ENCODE measurements at places on chromosomes 13 and 19. TPM values are rescaled to one million over a fixed set of nuclear protein-coding genes. Genes with fewer than 3 reads are reported as not detected.
A peak's percentile ranks its signal among the peaks of the same experiment; 100 is the strongest.

DNA sequence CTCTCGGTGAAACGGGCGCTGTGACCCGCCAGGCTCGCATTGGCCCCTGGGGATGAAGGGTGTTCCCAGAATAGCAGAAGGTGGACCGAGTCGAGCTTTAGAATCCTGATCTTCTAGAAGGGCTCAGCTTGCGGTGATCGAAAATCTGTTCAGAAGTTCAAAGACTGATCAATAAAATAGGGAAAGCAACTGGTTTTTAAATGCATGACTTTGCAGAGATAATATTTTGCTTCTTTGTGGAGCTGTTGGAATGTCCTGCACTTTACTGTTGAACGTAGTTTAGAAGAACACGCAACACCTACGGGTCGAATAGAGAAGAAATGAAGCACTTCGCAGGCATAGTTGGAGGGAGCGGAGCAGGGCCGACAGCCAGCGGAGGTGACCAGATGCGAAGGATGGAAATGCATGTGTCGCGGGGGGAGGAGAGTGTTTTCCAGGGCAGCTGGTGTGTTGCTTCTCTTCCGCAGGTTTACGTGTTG, 766 bp downstream of the CEBPG start:
- H3K36me3 ChIP-seq, result no peaks in the 10 kb centered on the region
- DNase-seq, result no peak
- peaks cover 41% of the 10 kb centered on the region for H3K4me1 ChIP-seq
- peak overlapping the region; percentile 90 for H3K27ac ChIP-seq
- H3K27me3 ChIP-seq, result no peaks in the 10 kb centered on the region

DNA sequence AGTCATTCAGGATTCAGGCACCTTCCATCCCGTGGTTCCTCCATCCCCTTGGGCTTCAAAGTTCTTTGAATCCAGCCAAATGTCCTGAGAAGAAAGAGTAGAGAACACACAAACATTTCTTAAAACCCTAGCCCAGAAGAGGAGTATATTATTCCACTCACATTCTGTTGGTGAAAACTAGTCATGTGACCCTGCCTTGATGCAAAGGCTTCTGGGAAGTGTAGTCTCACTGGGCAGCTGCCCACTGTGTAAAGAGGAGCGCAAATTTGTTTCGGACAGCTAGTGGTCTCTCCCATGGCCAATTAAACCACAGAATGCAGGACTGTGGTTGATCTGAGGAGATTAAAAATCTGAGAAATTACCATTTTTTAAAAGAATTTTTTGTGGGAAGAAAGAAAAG, 304.4 kb downstream of the SUCLA2 start:
- no peak for DNase-seq
- no peaks in the 10 kb centered on the region for H3K36me3 ChIP-seq
- H3K27me3 ChIP-seq, result no peaks in the 10 kb centered on the region
- no peak overlapping the region for H3K27ac ChIP-seq

GRCh38 chr13:110813646-110814624, 100.4 kb downstream of the ING1 start:
- no peak overlapping the region for H3K27ac ChIP-seq
- H3K4me1 ChIP-seq, result peaks cover 11% of the 10 kb centered on the region
- no peak for DNase-seq
- H3K4me3 ChIP-seq, result no peak overlapping the region

DNA sequence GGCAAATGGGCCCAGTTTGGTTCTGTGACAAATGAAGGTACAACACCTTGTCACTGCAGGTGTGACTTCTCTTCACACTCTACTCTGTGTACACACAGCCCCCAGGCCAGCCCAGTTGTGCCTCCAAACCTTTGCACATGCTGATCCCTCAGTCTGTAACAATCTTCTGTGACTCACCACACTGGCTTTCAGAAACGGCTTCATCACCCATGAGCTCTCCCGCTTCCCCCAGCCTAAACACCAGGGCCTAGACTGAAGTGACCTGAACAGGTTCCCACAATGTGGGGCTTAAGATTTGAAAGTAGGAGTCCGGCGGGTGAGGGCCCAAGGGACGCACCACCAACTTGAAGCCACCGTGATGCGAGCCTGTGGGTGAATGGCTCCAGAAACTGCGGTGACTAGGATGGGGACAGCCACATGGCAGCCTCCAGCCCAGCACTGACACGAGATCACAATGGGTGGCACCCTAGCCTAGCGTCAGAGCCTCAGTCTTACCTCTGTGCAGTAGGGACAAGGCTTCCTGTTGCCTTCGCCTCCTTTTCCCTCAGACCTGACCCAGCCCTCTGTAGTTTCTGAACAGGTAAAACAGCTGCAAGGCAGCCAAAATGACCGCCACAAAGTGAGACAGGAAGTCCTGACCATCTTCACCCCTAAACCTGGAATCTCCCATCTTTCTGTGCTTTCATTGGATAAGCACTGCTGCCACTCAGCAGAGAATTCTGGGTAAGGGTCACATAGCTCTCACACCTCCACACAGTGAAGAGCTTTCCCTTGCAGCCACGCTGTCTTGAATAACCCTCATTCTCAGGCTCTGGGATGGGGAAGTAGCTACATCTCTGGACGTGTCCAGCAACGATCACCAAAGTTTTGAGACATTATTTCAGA, 34.2 kb upstream of the ZNF599 start:
- H3K27ac ChIP-seq, result no peak overlapping the region
- no peaks in the 10 kb centered on the region for H3K4me1 ChIP-seq
- no peak for DNase-seq
- no peaks in the 10 kb centered on the region for H3K36me3 ChIP-seq

DNA sequence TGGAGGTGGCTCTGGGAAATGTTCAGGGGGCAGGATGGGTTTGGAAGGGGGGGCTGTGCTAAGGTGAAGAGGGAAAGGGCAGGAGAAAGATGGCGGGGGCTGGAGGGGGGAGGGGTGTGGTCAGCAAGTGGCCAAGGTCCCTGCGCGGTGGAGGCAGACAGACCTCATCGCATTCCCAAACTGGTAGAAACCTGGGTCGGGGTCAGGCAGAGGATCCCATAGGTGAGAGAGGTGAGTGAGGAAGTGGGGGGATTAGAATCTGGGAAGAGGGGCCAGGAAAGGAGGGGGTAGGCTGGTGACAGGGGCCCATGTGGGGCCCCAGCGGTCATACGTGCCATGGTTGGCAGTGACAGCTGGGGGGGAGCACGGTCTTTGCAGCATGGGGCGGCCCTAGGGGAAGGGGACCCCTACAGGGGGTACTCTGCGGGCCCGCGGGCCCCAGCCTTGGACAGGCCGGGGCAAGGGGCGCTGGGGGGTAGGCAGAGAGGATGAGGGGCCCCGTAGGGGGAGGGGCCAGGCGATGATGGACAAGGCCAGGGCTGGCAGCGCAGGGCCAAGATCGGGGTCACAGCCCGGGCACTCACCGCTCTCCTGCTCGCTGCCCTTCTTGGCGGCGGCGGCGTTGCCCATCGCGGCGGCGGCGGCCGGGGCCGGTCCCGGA, 514 bp downstream of the PRKACA start:
- peak overlapping the region; percentile 99 for H3K4me3 ChIP-seq
- DNase-seq, result no peak
- no peaks in the 10 kb centered on the region for H3K27me3 ChIP-seq
- H3K27ac ChIP-seq, result peak overlapping the region; percentile 95
- no peaks in the 10 kb centered on the region for H3K36me3 ChIP-seq

DNA sequence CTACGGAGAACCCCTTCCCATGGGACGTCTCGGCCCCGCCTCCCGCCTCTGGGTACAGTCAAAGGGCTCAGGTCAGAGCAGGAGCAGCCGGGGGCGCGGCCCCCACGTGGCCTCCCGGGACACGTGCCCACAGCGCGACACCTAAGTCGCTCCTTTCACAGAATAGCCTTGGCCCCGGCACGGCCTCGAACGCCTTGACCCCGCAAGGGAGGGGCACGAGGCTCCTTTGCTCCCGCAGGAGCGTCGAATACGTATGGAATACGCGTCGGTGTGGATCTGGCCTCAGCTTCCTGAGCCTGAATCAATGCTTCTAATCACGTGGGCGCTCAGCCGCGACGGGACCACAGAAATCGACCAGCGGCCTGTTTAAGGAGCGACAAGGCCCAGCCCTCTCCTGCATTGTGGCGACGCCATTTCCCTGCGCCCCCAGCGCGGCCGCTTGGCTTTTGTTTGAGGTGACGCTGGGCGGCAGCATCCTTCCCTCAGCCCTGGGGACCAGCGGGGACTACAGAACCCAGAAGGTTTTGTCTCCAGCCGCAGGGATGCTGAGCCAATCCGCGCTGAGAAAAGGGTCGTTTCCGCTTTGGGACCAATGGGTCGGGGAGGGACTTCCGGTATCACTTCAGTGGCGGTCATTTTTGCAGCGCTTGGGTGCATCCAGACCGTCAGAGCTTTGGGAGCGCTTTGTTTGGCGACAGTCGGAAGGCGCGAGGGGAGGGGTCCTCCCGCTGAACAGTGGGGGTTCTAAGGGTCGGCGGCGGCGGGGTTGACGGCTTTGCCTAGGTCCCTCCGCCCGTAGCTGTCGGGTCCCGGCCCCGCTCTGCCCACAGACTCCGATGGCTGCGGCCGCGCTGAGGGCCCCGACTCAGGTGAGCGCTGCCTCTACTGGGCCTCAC, at the start of gene ZIK1:
ZIK1 (plus strand) TSS at position 625 of the 896 bp plus-strand sequence; CDS start at position 837, 212 bp downstream.
- H3K4me3 ChIP-seq, result peak within 1 kb of the TSS; percentile 80
- H3K36me3 ChIP-seq, result no peaks in the 10 kb centered on the region
- peaks cover 10% of the 10 kb centered on the region for H3K4me1 ChIP-seq
- peak; percentile 85 for DNase-seq
- H3K27ac ChIP-seq, result peak within 1 kb of the TSS; percentile 59

DNA sequence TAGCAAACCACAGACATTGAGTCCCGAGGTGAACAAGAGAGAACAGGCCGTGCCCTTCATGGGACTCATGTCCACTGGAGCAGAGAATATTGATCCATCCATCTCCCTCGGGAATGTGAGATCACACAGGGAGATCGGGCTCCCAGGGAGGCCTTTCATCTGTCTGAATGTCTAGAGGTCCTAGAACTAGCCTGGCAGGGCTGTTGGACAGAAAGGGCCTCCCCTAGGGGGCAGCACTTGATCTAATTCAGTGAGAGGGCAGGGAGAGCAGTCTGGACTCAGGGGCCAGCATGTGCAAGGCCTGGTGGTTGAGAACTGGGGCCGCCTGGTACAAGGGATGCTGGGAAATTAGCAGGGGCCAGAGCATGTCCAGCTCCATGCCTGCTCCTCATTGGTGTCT, 4.3 kb downstream of the RUVBL2 start:
- H3K4me3 ChIP-seq, result no peak overlapping the region
- peaks cover 19% of the 10 kb centered on the region for H3K4me1 ChIP-seq
- DNase-seq, result no peak
- peaks cover 9% of the 10 kb centered on the region for H3K36me3 ChIP-seq
- H3K27ac ChIP-seq, result peak overlapping the region; percentile 72

GRCh38 chr13:42377640-42378382, 105.9 kb downstream of the AKAP11 start:
- no peaks in the 10 kb centered on the region for H3K27me3 ChIP-seq
- no peak for DNase-seq
- no peaks in the 10 kb centered on the region for H3K36me3 ChIP-seq
- no peak overlapping the region for H3K27ac ChIP-seq

- H3K27ac ChIP-seq, result peak overlapping the region; percentile 99
- peak; percentile 69 for DNase-seq
- H3K36me3 ChIP-seq, result no peaks in the 10 kb centered on the region
- H3K27me3 ChIP-seq, result no peaks in the 10 kb centered on the region
- peak overlapping the region; percentile 79 for H3K4me3 ChIP-seq
- peaks cover 41% of the 10 kb centered on the region for H3K4me1 ChIP-seq
Measured at GRCh38 chr13:28138756-28139470, 568 bp downstream of the PAN3 start.

LHB gene
- total RNA-seq, result not detected

S1PR4 gene
- total RNA-seq, result 0.87 TPM

CYP4F8 gene
- not detected for total RNA-seq

GPR183 gene
- total RNA-seq, result 0.49 TPM
